Activated CD4-positive, alpha-beta T cell treated with anti-CD3 and anti-CD28 coated beads for 24 hours (primary cell): ENCODE measurements at places on chromosomes 3 and 15.

DNA sequence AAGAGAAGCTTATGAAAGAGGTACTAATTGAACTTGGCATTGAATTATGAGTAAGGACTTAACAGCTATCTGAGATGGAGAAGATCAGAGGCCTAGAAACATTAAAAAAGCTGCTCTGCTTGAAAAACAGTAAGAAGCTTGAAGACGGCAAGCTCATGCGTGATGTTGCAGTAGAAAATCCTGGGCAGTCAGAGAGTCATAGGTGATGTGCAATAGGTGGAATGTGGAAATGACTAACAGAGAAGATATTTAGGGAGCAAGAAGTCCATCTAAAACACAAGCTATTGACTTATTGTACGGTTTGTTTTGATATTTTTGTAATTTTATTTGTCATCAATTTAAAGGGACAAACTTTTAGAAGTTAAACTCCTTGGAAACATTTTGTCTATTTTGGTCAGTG lies 1101.4 kb downstream of the ROBO2 start:
- DNase-seq, result no peak

DNA sequence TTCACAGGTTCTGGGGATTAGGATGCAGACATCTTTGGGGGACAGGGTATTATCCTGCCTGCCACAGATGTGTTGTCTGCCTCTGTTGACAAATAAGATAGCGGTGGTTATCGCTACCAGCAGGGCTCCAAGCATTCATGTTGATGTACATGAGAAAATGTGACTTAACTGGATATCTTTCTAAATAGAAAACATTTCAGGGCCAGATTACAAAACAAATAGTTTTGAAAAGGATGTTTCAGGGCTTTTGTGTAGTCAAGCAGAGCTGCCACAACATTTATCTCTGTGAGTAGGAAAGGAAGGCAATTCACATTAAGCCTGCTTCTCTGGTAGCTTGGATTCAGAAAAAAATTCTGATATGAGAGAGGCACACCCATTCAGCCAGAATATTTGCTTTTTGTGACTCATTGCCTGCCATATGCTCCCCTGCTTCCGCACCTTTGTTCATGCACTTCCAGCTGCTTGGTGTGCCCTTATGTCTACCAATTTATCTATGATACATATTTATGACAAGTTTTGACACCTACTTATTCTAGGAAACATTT lies 22.8 kb downstream of the PLS1 start:
- no peak for DNase-seq

GRCh38 chr15:67132276-67132675 lies 66.9 kb downstream of the SMAD3 start:
- no peak for DNase-seq

GRCh38 chr3:79473993-79474392 lies 293.8 kb downstream of the ROBO1 start:
- DNase-seq, result no peak

- peak; percentile 1 for DNase-seq
Measured at GRCh38 chr3:193788189-193788991, 195.4 kb downstream of the OPA1 start.

- no peak for DNase-seq
Measured at GRCh38 chr3:155412904-155413303, 119.4 kb upstream of the STRIT1 start.

- no peak for DNase-seq
Measured at GRCh38 chr3:122516846-122517360, 2.2 kb upstream of the KPNA1 start.

GRCh38 chr15:70035719-70036077 lies 62.0 kb downstream of the TLE3 start:
- DNase-seq, result no peak

GRCh38 chr3:45509038-45509767 lies 85.3 kb upstream of the LIMD1 start:
- peak; percentile 28 for DNase-seq

GRCh38 chr15:88894819-88895767 lies at the start of gene HAPLN3:
TSS of gene HAPLN3 (minus strand) at chr15:88895544. CDS start at chr15:88887298, 8,246 bp downstream.
- peak; percentile 39 for DNase-seq

DNA sequence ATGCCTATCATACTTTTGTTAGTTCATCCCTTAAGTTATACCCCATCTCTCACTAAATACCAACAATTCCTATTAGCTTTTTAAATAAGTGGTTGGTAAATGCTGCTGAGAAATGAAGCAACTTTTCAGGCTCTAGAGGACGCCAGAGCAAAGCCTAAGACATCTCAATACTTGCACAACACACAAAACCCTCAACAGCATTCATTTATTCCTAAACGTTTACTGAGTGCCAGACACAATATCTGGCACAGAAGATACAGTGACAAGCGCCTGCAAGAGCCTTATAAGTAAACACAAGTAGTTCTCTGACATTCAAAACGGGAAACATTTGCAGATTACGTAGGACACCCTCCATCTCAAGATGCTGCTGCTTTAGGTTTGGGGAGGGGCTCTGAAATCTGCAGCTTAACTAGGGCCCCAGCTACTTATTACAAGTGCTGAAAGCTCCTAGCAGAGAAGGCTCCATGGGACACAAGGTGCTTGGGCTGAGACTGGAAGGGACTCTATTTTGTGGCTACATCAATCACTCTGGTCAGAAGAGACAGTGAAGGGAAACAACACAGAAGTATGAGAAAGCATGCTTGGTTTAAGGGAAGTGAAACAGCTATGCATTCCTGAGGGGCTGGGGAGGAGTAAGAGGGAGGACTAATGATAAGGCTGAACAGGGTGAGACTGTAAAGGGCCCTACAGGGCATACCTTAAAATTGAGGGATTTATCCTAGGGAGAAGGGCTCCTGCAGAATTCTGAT lies 311.3 kb downstream of the PLCL2 start:
- DNase-seq, result no peak

DNA sequence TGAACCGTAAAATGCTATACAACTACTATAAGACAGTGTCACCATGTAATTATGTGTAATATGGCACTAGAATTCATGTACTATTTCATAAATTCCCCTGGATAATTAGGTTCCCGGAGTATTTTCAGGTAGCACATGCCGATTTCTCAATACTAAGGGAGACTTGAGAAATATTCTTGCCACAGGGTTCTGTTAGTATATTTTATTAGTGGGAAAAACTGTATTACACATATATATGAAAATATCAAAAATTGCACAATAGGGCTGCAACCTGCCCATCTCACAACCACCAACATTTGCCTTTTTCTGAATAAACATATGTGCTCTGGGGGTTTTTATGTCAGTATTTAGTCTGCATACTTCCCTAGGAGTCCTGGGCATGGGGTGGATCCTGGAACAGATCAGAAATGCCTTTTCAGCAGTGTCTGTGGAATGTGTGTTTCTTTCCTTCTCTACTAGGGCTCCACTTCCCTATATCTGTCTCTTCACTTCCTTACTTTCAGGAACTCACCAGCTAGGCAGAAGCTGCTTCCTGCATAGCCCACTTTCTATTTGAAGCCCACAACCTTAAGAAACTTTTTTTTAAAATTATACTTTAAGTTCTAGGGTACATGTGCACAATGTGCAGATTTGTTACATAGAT lies 87.5 kb downstream of the RPL39L start:
- DNase-seq, result no peak

DNA sequence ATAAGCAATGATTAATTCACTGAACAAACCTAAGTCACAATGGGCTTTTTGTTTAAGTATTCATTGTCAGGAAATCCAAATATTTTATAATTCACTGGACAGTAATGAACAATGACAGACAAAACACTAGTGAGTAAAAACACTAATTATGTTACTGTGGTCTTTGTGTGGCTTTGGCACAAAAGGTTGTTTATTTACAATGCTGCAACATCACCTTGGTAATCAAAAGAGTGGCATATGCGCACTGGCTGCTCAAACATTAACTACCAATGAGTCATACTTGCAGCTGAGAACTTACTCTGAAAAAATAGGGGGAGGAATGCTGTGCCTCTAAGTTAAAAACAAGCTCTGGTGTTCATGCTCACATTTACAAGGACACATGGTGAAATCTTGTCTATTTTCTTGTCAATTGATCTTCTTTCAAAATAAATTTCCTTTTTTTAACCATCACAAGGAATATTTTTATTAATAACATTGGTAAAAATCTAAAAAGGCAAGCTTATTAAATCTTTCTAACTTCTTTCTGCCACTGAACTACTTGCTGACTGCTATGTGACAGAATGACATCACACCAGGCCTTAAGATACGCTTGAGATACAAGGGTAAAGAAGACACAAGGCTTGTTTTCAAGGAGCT lies 85.2 kb upstream of the PPIB start:
- no peak for DNase-seq

DNA sequence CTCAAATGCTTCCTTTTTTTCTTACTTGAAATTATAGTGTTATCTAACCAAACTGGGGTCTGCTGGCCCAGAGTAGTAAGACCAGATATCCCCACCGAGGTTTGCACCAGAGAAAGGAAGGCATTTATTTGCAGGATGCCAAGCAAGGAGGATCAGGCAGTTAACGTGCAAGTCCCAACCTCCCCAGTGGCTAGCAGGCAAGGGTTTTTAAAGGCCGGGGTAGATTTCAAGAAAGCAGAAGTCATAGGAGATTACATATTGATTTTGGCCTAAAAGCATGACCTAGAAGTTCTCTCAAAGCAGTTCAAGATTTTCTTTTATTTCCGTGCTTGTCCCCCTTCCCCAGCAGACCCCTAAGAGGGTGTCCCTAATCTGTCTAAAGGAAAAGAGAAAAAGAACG lies 32.8 kb upstream of the STRIT1 start:
- DNase-seq, result no peak

GRCh38 chr3:51270559-51270958 lies 114.5 kb upstream of the MANF start:
- DNase-seq, result no peak

GRCh38 chr3:185930393-185931107 lies 7.3 kb downstream of the TRA2B start:
- no peak for DNase-seq

- DNase-seq, result no peak
Measured at GRCh38 chr3:129314386-129315222, 35.9 kb downstream of the HMCES start.

- no peak for DNase-seq
Measured at GRCh38 chr15:77771616-77772015, 138.9 kb upstream of the LINGO1 start.

DNA sequence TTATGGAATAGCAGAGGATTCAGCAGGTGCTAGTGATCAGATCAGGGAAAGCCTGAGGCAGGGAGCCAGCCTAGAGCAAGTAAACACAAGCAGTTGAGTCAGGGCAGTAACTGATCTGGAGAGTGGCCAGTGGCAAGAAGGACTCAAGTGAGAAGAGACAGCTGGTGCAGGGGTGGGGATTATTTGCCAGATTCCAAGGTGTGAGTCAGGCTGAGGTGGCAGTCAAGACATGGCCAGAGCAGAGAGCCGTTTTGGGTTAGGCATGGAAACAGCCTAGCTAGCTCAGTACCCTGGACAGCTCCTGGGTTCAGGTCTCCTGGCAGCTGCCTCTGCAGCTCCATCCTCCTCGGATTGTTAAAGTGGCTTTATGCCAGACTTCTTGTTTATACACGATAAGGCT lies 281.9 kb upstream of the ONECUT1 start:
- DNase-seq, result no peak

DNA sequence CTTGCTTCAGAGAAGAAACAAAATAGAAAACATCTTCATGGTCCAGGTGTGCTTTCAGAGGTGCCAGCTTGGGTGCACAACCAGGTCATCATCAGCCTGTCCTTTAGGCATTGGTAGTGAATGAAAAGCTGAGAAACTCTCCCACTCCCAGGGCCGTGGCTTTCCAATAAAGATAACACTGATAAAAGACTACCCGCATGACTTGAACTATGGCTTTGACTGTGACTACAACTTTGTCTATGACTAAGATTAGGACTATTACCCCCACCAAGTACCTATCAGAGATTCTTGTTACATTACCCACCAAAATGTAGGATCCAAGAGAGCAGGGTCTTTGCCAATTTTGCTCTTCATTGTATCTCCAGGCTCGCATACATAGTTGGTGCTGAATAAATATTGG lies 115.2 kb downstream of the EDEM1 start:
- no peak for DNase-seq

- no peak for DNase-seq
Measured at GRCh38 chr3:148534089-148534988, 163.4 kb upstream of the AGTR1 start.

- no peak for DNase-seq
Measured at GRCh38 chr3:177306252-177306651, 109.0 kb upstream of the TBL1XR1 start.

- no peak for DNase-seq
Measured at GRCh38 chr3:56856752-56857151, 55.0 kb upstream of the ARHGEF3 start.

- DNase-seq, result no peak
Measured at GRCh38 chr3:146250449-146251382, at the start of gene PLSCR4. TSS of gene PLSCR4 (minus strand) at chr3:146251105. CDS start at chr3:146222071, 29,034 bp downstream.

GRCh38 chr3:190854062-190854461 lies 8.4 kb downstream of the GMNC start:
- DNase-seq, result no peak

DNA sequence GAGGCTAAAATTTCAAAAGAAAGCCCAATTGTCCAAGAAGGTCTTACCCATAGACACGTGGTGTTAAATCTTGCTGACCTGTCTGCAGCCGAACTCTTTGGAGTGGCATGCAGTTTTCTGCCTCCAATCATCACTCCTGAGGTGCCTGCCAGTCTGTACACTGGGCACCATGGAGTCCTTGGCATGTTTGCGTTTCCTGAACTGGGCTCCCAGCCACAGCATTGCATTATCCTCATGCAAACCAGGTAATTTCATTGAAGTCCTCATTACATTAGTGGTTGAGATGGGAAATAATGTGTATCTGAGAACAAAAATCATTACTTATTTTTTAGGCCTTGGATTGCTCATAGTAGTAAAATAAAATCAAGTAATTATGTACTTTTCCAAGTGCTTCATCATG lies 152.3 kb downstream of the AKAP13 start:
- no peak for DNase-seq
